MCF 10A (cell line): ENCODE measurements at places on chromosomes 6 and 20.

- DNase-seq = no peak
Measured at GRCh38 chr6:70474751-70475150, 61.4 kb downstream of the FAM135A start.

DNA sequence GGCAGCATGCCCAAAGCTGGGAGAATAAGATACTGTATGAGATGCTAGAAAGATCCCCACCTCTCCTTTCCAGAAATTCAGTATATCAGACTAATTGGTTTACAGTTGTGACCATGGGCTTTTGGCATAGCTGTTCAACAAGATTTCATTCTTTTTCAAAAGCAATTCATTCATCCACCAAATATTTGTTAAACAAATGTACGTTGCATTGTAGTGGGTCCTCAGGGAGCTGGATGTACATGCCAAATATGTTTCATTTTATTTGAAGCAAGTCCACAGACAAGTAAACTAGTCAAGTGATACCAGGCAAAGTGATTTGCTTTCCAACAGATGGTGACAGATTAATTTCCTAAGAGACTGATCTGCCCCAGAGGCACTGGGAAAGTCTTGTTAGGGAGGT, 85.8 kb upstream of the ESR1 start:
- DNase-seq = no peak

GRCh38 chr20:32798046-32798981, 21.4 kb upstream of the MAPRE1 start:
- DNase-seq = no peak

GRCh38 chr6:32375739-32376529, 4.2 kb upstream of the TSBP1 start:
- no peak for DNase-seq
